Activated T-cell treated with anti-CD3 and anti-CD28 coated beads, Interleukin-2, amount 50 U/mL, for 72 hours (primary cell): ENCODE measurements at places on chromosomes 3 and 15.

GRCh38 chr3:184230603-184231528 is 1.5 kb downstream of the VWA5B2 start:
- no peak overlapping the region for H3K27ac ChIP-seq
- peak overlapping the region; percentile 65 for H3K4me3 ChIP-seq
- no peak for DNase-seq
- H3K4me1 ChIP-seq, result peaks cover 5% of the 10 kb centered on the region

DNA sequence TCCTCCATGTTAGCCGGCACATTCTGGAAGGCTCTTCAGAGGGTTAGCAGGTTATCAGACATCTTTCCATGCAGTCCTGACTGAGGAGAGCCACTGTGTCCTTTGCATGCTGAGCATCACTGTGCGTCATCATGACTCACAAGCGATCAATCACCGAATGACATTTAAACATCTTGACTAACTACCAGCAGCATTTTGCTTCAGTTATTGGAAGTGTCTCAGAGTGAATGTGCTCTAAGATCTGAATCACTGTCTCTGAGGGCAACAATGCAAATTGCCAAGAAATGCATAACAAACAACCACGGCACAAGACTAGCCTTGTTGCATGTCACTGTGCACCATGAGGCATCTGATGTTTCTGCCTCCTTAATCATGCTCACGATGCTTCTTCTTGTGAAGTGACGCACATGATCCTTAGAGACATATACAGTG is 18.3 kb upstream of the ATP8B4 start:
- H3K36me3 ChIP-seq, result peaks cover 5% of the 10 kb centered on the region
- peak overlapping the region; percentile 97 for H3K27ac ChIP-seq
- peaks cover 47% of the 10 kb centered on the region for H3K4me1 ChIP-seq

GRCh38 chr15:95511671-95512070 is 818.8 kb upstream of the NR2F2 start:
- no peaks in the 10 kb centered on the region for H3K36me3 ChIP-seq
- H3K4me1 ChIP-seq, result no peaks in the 10 kb centered on the region
- H3K27me3 ChIP-seq, result peaks cover 20% of the 10 kb centered on the region
- DNase-seq, result no peak

- H3K4me1 ChIP-seq, result peaks cover 19% of the 10 kb centered on the region
- no peaks in the 10 kb centered on the region for H3K27me3 ChIP-seq
- H3K36me3 ChIP-seq, result no peaks in the 10 kb centered on the region
- no peak overlapping the region for H3K27ac ChIP-seq
- peak; percentile 91 for DNase-seq
Measured at GRCh38 chr15:40367686-40368611, 9.9 kb downstream of the DISP2 start.

- H3K4me3 ChIP-seq, result no peak overlapping the region
- no peak overlapping the region for H3K27ac ChIP-seq
- no peaks in the 10 kb centered on the region for H3K36me3 ChIP-seq
- H3K27me3 ChIP-seq, result no peaks in the 10 kb centered on the region
Measured at GRCh38 chr3:126620738-126621137, 34.2 kb downstream of the TXNRD3 start.

GRCh38 chr15:55248895-55249294 is 40.7 kb downstream of the RAB27A start:
- H3K4me3 ChIP-seq, result no peak overlapping the region
- no peak for DNase-seq
- peaks cover 31% of the 10 kb centered on the region for H3K36me3 ChIP-seq
- H3K27me3 ChIP-seq, result no peaks in the 10 kb centered on the region

GRCh38 chr15:79310985-79311900 is at the start of gene TMED3:
TMED3 (plus strand) TSS chr15:79311112; CDS start chr15:79311250, 138 bp downstream.
- peaks cover 45% of the 10 kb centered on the region for H3K4me1 ChIP-seq
- DNase-seq, result peak; percentile 88
- H3K27me3 ChIP-seq, result peaks cover 29% of the 10 kb centered on the region
- peak within 1 kb of the TSS; percentile 12 for H3K27ac ChIP-seq

- DNase-seq, result no peak
- H3K27ac ChIP-seq, result no peak overlapping the region
- no peaks in the 10 kb centered on the region for H3K36me3 ChIP-seq
- no peak overlapping the region for H3K4me3 ChIP-seq
- no peaks in the 10 kb centered on the region for H3K4me1 ChIP-seq
Measured at GRCh38 chr3:182331341-182331740, 462.0 kb upstream of the ATP11B start.

GRCh38 chr3:130044370-130044769 is 37.3 kb upstream of the ALG1L2 start:
- no peaks in the 10 kb centered on the region for H3K4me1 ChIP-seq
- no peaks in the 10 kb centered on the region for H3K27me3 ChIP-seq
- no peak overlapping the region for H3K4me3 ChIP-seq
- H3K27ac ChIP-seq, result no peak overlapping the region

DNA sequence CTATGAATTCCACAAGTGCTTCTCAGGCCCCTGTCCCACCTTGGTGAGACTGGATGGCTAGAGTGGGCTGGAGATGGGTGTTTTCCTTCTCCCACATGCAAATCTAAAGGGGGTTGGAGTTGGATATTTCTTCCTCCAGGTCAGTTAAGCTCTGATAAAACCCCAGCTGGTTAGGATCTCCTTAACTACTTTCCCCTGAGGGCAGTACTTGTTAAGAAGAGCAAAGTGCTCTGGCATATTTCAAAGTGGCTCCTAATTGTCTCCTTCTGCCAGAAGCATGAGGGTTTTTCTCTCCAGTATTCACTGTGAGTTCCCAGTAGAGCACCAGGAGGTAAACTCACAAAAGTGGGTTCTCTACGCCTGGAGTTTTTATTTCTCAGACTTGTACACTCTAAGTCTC is 31.4 kb downstream of the COL6A6 start:
- no peak overlapping the region for H3K27ac ChIP-seq
- H3K4me1 ChIP-seq, result no peaks in the 10 kb centered on the region
- peaks cover 16% of the 10 kb centered on the region for H3K27me3 ChIP-seq

DNA sequence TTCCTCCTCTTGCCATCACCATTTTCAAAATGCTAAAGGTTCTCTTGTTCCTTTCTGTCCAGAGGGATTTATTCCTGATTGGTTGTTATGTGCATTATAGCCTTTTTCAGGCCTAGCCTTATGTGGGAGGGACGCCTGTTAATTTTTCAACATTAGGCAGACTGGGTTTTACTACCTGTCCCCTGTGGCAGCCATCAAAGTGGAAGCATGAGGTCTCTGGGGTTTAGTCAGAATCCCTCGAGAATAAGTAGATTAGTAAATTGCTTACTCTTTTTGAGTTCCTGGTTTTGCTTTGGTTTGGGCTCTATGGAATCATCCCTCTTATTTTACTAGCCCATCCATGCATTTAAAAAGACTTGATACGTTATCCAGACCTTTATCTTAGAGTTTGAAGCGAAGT is 32.4 kb downstream of the PAK2 start:
- H3K4me3 ChIP-seq, result peak overlapping the region; percentile 6
- no peaks in the 10 kb centered on the region for H3K27me3 ChIP-seq
- peak overlapping the region; percentile 5 for H3K27ac ChIP-seq
- peaks cover 43% of the 10 kb centered on the region for H3K4me1 ChIP-seq
- H3K36me3 ChIP-seq, result peaks cover 5% of the 10 kb centered on the region
- DNase-seq, result no peak

DNA sequence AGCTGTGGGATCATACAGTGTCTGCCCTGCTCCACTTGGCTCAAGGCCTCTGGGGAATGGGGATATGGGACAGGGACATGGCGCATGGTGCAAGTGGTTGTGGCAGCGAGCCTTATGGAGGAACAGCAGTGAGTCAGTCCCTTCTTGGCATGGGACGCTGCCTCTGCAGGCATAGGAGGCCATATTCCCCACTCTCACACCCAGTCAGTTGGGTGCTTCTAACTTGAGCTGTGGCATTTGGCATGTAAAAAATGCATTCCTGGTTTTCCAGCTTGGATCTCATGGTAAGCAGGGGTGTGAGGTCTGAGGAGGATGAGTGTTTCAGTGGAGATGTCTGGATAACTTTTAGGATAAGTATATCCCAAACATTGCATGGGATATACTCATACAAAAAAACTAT is 31.6 kb upstream of the UBE2Q2 start:
- H3K27ac ChIP-seq, result no peak overlapping the region
- no peaks in the 10 kb centered on the region for H3K36me3 ChIP-seq
- no peak for DNase-seq
- H3K4me3 ChIP-seq, result no peak overlapping the region
- H3K27me3 ChIP-seq, result peaks cover 4% of the 10 kb centered on the region
